ENCODE measurements at places on chromosomes 11 and 22.
A peak's percentile ranks its signal among the peaks of the same experiment; 100 is the strongest.

- no peak for DNase-seq
Observed at GRCh38 chr22:45942787-45943493, 34.0 kb downstream of the WNT7B start.

GRCh38 chr22:22573047-22573889 is 14.2 kb upstream of the PRAME start:
- no peak for DNase-seq

DNA sequence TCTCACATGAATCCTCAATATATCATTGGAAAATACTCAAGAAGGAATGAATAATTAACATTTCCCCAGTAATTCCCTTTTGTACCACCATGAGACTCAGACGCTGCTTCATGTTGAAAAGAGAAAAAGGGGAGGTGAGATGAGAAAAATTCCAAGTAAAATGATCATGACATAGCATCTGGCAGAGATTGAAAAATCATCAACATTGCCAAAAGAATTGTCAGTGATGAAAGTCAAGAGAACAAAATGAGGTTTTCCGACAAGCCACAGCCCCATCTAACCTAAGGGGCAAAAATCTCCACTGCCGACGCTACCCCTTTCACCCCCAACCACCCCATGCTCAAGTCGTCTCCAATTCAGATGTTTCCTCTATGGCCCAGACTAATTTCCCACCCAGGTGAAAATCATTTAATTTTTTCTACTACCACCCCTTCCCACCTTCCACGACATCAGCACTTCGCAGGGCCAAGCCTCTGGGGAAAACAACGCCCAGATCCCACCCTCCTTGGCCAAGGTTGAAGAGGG is 1.2 kb downstream of the RAB6A start:
- DNase-seq = no peak

DNA sequence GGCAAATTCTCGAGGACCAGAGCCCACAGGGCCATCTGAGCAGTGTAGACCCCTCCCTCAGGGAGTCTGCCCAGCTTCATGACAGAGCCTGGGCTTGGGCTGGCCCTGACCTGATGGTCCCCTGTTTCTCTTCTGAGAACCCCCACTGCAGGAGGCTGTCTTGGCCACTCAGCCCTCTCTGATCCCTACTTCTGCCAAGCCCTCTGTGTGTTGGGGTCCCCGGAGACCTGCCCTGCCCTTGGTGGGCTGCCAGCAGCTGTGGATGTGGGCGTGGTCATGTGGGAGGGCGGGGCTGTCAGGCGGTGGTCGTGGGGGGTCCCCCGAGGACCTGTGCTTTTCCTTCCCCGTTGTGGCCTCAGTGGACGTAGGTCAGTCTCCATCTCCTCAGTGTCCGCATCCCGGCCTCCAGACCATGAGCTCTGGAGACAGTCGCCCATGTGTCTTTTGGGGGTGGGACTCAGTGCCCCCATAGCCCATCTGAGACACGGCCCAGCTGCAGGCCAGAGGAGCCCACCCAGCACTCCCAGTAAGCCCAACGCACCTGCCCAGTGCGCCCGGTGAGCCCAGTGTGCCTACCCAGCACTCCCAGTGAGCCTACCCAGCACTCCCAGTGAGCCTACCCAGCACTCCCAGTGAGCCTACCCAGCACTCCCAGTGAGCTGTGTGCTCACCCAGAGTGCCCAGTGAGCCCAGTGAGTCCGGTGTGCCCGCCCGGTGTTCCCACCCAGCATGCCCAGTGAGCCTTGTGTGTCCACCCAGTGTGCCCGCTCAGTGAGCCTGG is 409.2 kb downstream of the TBC1D22A start:
- DNase-seq = no peak

GRCh38 chr11:73288873-73289707 is 17.0 kb downstream of the P2RY6 start:
- peak; percentile 17 for DNase-seq

DNA sequence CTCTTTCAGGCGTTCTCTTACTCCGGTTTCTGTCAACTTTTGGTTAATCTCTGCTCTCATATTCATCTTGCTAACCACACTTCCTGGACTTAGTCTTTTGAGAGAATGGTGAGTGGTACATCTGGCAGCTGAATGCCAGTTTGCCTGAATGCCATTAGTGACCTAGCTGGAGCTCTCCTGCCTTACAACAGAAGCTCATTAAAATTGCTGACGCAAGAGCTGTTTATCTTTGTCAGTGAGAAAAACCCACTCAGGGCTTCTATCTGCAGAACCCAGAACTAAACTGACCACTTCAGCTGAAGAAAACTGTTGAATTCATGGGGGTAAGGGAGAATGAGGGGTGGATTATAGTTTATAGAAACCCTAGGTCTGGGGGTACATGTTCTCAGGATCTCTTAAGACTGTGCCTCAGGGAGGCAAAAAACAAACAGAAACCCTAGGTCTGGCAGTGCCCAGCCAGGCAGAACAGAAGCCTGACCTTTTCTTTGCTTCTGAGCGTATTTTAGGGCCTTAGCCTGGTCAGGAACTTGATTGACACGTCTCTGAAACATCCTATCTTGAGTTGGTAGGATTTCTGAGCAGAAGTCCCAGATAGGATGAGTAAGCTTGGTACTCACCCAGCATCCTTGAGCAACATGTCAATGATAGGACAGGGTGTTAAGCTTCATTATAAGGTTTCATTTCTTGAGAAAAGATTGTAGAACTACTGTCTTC is 52.8 kb upstream of the YWHAH start:
- DNase-seq = peak; percentile 4

GRCh38 chr11:3199537-3200295 is 18.9 kb downstream of the MRGPRG start:
- no peak for DNase-seq

GRCh38 chr11:131246663-131247062 is 123.8 kb upstream of the NTM start:
- peak; percentile 76 for DNase-seq

GRCh38 chr11:1560002-1560648 is 11.9 kb downstream of the DUSP8 start:
- no peak for DNase-seq

- DNase-seq = no peak
Observed at GRCh38 chr11:27720277-27720830, 20.1 kb upstream of the BDNF start.
